ENCODE measurements at places on chromosomes 2 and 18.

DNA sequence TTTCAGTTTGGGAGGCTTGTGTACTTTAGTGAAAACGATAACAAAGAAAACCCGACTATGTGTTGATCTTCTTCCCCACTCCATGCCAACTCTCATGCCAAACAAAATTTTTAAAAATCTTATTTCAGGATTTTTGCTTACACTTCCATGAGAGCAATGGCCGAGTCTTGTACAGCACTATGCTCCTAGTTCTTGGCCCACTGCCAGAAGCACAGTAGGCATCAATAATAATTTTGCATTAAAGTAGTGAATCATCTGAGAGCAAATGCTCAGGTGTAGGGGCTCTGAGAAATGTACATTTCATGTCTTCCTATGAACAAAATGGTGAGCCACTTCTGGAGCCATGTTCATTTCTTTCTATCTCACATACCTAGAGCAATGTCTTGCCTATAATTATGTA, 62.2 kb downstream of the MAP3K19 start:
- DNase-seq, result no peak

GRCh38 chr2:86311879-86312278, 25.5 kb downstream of the REEP1 start:
- no peak for DNase-seq

DNA sequence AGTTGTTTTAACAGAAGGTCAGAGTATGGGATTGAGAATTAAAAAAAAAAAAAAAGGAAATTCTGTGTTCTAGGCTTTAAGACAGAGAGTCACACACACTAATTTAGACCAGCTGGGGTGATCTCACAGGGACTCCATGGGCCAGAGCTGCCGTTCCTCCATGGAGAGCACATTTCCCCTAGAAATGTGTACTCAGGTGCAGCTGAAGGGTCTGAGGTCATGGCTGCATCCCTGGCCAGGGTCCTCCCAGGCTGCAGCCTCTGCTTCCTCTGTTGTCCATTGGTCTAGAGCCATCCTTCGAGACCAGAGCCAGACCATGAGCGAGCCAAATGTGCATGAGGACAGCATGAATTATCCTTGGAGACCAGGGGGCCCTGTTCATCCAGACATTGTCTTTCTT, 190.1 kb upstream of the TNP1 start:
- DNase-seq, result no peak

DNA sequence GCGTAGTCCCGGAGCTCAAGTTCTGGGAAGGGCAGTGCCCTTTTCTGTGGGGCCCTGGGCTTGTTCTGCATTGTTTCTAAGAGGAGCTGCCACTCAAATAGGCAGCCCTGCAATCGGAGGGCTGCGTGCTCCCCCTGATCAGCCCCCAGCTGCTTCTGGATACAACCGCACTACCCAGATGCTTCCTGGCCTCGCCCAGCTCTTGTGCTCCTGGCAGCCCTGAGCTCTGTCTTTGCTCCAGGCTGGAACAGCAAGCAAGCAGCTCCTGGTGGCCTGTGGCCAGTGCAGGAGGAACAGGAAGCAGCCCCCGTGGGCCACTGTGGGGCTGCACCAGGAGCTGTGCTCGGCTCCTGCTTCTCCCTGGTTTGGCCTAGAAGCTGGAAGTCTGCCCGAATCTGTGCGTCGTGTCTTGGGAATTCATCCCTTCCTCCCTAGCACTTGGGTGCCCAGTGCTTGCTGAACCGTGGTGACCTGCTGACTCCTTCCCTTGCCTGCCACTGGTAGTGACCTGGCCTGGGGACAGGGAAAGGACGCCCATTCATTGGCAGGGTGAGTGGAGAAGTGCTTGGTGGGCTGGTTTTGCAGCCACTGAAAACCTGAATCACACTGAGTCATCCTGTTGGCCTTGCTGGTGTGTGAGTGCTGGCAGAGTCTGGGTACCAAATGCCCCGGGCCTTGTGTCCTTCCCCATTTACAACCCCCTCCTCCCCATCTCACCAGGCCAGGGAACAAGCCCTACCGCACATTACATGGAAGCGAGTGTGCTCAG, 27.3 kb upstream of the NTSR2 start:
- DNase-seq, result no peak

DNA sequence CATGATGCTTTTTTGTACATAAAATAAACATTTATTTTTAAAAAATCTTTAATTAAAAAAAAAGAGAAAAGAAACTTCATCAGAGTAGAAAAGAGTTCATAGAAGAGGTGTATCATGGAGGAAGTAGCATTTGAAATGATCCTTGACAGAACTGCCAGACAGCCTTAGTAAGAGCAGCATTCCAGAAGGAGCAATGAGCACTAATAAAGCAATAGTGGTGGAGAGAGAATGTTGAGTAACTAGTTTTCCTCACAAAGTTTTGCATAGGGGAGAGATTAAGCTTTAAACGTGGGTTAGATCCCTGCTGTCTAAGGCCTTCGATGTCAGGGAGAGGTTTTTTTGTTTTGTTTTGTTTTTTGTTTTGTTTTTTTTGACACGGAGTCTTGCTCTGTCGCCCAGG, 29.8 kb upstream of the METTL21A start:
- DNase-seq, result no peak

GRCh38 chr2:156332284-156332533, 312 bp downstream of the NR4A2 start:
- no peak for DNase-seq

DNA sequence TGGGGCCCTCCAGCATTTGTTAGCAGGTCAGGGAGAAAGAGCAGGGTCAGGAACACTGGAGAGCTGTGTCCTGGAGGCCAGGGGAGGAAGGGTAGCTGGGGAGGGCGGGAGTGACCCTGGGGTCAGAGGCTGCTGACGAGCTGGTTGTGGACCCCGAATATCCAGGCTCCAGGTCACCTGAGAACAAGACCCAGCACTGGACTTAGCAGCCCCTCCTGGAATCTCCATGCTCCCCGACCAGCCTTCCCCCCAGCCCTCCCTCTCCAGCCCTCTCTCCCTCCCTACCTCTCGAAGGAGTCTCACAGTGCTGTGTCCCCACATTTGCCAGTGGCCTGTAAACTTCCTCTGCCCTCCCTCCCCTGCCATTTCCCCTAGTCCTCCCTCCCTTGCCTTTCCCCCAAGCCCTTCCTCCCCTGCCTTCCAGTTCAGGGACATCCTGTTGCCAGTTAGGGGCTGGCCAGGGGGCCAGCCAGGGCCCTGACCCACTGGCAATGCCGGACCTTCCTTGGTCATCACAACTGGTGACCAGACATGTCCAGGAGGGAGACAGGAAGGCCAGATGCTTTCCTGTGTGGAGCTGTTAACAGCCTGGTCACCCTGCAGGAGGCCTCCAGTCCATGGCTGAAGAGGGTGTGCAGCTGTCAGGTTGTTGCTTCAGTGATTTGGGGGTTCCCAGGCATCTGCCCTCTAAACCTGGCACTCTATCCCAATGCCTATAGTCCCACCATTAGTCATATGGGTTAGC, 50.0 kb upstream of the FAHD2A start:
- no peak for DNase-seq

GRCh38 chr2:205245001-205245400, 437.3 kb upstream of the NRP2 start:
- DNase-seq, result no peak

GRCh38 chr2:43225788-43226557, 433 bp downstream of the ZFP36L2 start:
- peak; percentile 45 for DNase-seq

GRCh38 chr2:134570676-134571075, 148.1 kb downstream of the TMEM163 start:
- no peak for DNase-seq

- no peak for DNase-seq
Measured at GRCh38 chr18:9757827-9758621, 49.9 kb downstream of the RAB31 start.

DNA sequence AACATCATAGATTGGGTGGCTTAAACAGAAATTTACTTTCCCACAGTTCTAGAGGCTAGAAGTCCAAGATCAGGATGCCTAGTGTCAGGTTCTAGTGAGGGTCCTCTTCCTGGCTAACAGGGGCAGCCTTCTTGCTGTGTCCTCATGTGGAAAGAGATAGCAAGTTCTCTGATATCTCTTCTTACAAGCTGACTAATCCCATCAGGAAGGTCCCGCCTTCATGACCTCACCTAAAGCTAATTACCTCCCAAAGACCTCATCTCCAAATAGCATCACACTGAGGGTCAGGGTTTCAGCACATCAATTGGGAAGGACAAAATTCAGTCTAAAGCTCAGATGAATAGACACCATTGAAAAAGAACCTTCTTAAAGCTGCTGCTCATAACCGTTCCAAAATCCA, 22.9 kb downstream of the ACVR1 start:
- no peak for DNase-seq

DNA sequence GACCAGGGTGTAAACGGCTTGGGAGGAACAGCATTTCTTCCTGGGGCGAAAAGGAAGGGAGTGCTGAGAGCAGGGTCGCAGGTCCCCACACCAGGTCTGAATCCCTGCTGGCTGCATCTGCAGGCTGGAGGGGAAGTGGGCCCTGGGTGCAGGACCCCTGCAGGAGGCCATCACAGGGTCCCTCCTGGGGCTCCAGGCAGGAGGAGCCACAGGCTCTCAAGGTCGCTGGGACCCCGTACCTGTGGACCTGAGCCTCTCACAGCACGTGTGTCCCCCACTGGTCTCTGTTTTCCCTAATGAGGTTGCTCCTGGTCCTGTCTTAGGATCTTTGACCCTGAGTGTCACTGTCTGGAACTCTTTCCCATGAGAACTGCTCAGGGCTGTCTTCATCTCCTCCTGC, 147.8 kb upstream of the ZNF236 start:
- DNase-seq, result no peak

DNA sequence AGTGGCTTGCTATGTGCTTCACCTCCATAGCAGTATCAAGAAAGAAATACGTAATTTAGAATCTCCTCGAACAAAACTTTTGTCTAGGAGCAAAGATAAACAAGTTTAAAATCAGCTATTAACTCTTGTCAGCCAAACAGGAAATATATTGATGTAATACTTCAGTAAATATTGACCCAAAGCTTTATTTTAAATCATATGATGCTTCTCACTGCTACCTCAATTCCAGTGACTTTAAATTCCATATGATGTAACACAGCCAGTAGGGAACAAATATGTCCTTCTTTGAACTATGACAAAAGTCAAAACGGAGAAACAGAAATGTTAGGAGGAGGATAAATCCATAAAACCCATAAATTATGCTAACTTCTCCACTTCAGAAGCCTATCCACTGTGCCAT, 7.2 kb downstream of the RNF103 start:
- no peak for DNase-seq

DNA sequence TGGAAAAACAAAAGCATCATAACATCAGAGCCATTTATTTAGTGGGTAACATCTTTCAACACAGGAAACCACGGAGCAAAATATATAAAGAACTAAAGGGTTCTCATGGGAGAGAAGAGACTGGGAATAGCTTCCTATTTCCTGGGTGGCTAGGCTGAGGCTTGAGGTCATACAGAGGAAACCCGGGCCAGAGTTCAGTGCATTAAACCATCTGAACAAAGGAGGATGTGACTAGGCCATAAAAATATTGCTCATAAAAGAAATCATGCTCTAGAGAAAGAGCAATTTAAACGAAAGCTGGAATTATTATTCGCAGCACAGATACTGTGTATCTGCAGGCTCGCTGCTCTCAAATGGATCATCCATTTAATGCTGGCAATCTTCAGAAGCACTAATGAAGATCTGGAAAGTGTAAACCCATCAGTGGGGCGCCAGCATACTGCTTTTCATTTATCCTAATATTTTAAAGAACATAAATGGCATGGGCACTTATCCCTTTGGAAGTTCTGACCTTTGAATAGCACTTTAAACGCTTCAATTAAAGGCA, 83.3 kb downstream of the GALNT14 start:
- DNase-seq, result no peak

GRCh38 chr2:8876628-8877027, 39.2 kb upstream of the KIDINS220 start:
- no peak for DNase-seq

GRCh38 chr2:217254111-217254510, 394.2 kb upstream of the TNP1 start:
- DNase-seq, result no peak

- no peak for DNase-seq
Measured at GRCh38 chr2:101619191-101619591, 78.3 kb upstream of the MAP4K4 start.

DNA sequence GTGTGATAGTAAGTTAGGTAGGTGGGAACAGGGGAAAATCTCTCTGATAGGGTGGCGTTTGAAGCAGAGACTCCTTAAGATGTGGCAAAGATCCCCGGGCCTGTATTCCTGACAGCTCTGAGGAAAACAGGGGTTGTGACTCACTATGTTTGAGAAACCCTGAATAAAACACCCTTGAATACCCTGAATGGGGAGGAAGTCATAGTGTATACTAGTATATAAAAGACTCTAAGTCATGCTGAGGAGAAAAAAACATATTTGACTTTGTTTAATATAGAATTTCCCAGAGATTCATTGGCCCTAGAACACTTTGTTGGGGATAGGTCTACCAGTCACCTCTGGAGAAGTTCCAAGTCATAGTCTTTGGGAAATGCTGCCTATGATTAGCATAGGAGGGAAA, 590.9 kb downstream of the IRS1 start:
- DNase-seq, result no peak

DNA sequence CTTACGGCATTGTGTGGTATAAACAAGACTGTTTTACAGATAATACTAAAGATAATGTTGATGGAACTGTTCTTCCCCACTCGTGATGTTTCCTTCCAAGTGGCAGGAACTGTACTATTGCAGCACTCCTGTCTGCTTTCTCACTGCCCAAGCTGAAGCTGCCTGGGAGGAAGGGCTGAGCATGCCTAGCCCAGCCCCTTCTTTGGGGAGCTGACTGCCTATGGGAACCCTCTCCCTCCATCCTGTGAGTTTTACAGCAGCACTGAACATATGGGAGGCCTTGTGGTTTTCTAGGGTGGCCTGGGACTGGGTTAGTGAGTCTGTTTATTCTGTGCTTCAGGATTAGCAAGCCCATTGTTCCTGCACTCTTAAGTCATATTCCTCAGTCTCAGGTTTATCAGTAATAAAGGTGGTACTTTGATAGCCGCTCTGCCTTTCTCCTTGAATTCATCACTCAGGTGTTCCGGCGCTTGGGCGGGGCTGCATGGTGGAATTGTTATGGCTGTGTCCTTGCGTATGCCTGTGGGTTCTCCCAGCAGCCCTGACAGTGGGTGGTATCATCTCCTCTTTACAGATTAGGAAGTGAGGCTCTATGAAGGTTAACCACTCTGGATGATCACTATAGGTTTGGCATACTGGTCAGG, 379.7 kb downstream of the PTPRM start:
- no peak for DNase-seq

- DNase-seq, result no peak
Measured at GRCh38 chr2:215590010-215590745, 154.3 kb upstream of the FN1 start.

GRCh38 chr2:95296011-95296410, 1.1 kb upstream of the KCNIP3 start:
- no peak for DNase-seq

- no peak for DNase-seq
Measured at GRCh38 chr2:33370636-33371265, 105.7 kb upstream of the RASGRP3 start.

GRCh38 chr2:220533485-220533884, 906.1 kb downstream of the SLC4A3 start:
- no peak for DNase-seq

GRCh38 chr2:26735883-26736588, 28.0 kb upstream of the SLC35F6 start:
- no peak for DNase-seq

GRCh38 chr18:72700961-72701710, 157.0 kb upstream of the CBLN2 start:
- no peak for DNase-seq
